ENCODE measurements at places on chromosomes 5 and 9. TPM values are rescaled to one million over a fixed set of nuclear protein-coding genes. Genes with fewer than 3 reads are reported as not detected.

- no peak for DNase-seq
- no peaks in the 10 kb centered on the region for H3K27me3 ChIP-seq
- no peak overlapping the region for H3K4me3 ChIP-seq
- H3K27ac ChIP-seq: no peak overlapping the region
- H3K36me3 ChIP-seq: peaks cover 9% of the 10 kb centered on the region
These were observed 13.0 kb downstream of the SEC61B start for GRCh38 chr9:99235069-99235468.

The FBLL1 gene
- 0.63 TPM for total RNA-seq

GRCh38 chr9:32430720-32431119 is 46.3 kb downstream of the ACO1 start:
- no peak overlapping the region for H3K4me3 ChIP-seq
- H3K27me3 ChIP-seq: no peaks in the 10 kb centered on the region
- H3K36me3 ChIP-seq: peaks cover 32% of the 10 kb centered on the region
- no peaks in the 10 kb centered on the region for H3K4me1 ChIP-seq
- no peak for DNase-seq

GRCh38 chr9:38417003-38417945 is 7.0 kb downstream of the IGFBPL1 start:
- H3K27me3 ChIP-seq: no peaks in the 10 kb centered on the region
- no peaks in the 10 kb centered on the region for H3K36me3 ChIP-seq
- H3K27ac ChIP-seq: no peak overlapping the region
- no peak overlapping the region for H3K4me3 ChIP-seq

The TNC gene
- total RNA-seq: 39.2 TPM

DNA sequence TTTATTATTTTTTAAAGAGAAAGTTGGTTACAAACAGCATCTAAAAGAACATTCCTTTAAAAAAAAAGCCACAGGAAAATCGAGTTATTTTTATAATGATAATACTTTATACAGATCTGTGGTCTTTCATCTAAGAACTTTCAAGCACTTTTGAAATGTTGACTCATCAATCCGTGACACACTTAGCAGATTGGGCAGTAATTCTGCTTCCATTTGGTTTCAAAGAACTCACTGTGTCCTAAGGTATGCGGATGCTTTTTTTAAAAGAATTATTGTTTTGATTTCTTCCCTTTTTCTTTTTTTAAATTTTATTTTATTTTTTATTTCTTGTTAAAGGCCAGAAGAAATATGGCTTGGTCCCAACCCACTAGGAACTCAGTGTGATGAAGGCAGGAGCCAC is 147.8 kb downstream of the AOPEP start:
- no peaks in the 10 kb centered on the region for H3K36me3 ChIP-seq
- peak overlapping the region; percentile 78 for H3K27ac ChIP-seq
- H3K4me3 ChIP-seq: no peak overlapping the region
- DNase-seq: peak; percentile 82

DNA sequence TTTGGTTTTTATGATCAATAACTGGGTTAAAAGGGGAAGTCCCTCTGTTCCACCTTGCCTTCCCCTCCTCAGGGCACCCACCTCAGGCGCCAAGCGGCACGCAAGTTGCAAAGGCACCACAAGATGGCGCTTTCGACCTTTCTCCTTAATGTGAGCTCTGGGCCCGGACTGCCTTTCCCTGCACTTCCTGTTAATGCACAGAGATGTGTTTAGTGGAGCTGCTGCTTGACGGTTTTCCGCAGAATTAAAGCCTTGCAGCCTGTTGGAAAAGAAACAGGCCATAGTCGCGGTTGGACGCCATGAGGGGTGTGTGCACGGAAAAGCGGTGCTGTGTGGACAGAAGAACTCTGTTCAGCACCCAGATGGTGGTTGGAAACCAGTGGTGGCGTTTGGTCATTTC is 17.9 kb downstream of the CXCL14 start:
- no peaks in the 10 kb centered on the region for H3K4me1 ChIP-seq
- H3K36me3 ChIP-seq: no peaks in the 10 kb centered on the region
- H3K27ac ChIP-seq: no peak overlapping the region
- DNase-seq: peak; percentile 83
- H3K4me3 ChIP-seq: no peak overlapping the region

DNA sequence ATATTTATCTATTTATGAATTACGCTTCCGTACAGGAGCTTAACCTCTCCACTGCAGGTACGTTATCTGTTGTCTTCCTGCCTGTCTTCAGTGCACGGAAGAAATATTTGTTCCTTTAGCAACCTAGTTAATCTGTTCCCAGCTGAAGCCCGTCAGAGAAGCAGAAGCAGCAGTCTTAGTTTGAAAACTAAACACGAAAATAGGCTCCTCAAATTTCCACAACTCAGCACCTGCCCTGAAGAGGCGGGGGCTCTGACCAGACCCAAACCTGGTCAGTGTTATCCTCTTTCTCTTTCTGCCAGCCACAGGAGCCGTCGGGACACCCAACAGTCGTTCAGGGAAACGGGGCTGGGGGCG is 462 bp downstream of the NUDCD2 start:
- H3K4me3 ChIP-seq: peak overlapping the region; percentile 51
- H3K4me1 ChIP-seq: peaks cover 11% of the 10 kb centered on the region
- no peak for DNase-seq
- H3K27me3 ChIP-seq: no peaks in the 10 kb centered on the region
- peak overlapping the region; percentile 98 for H3K27ac ChIP-seq

The PDZD2 gene
- 1.9 TPM for total RNA-seq

- H3K4me1 ChIP-seq: no peaks in the 10 kb centered on the region
- H3K4me3 ChIP-seq: no peak overlapping the region
- no peaks in the 10 kb centered on the region for H3K27me3 ChIP-seq
- peaks cover 7% of the 10 kb centered on the region for H3K36me3 ChIP-seq
These were observed 5.9 kb downstream of the HDHD3 start for GRCh38 chr9:113370806-113371325.

DNA sequence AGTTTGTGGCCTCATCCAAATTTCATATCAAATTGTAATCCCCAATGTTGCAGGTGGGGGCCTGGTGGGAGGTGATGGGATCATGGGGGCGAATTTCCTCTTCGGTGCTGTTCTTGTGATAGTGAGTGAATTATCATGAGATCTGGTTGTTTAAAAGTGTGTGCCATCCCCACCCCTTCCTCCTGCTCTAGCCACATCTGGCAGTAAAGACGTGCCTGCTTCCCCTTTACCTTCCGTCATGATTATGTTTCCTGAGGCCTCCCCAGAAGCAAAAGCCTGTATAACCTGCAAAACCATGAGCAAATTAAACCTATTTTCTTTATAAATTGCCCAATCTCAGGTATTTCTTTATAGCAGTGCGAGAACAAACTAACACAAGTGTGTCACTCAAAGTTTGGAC is 71.0 kb upstream of the MOCS2 start:
- H3K27ac ChIP-seq: no peak overlapping the region
- H3K36me3 ChIP-seq: no peaks in the 10 kb centered on the region
- no peaks in the 10 kb centered on the region for H3K4me1 ChIP-seq
- no peaks in the 10 kb centered on the region for H3K27me3 ChIP-seq

The AQP7 gene
- total RNA-seq: 3.8 TPM

The GAS1 gene
- 18.2 TPM for total RNA-seq

GRCh38 chr9:68847765-68848164 is 142.7 kb downstream of the PIP5K1B start:
- H3K4me3 ChIP-seq: no peak overlapping the region
- no peaks in the 10 kb centered on the region for H3K4me1 ChIP-seq
- no peaks in the 10 kb centered on the region for H3K27me3 ChIP-seq
- no peak for DNase-seq
